Mammary microvascular endothelial cell (primary cell): ENCODE measurements at places on chromosomes 3 and 15. TPM values are rescaled to one million over a fixed set of nuclear protein-coding genes. Genes with fewer than 3 reads are reported as not detected.

Gene PLA2G4E
- total RNA-seq: not detected in 2 replicates

Gene GOLGA6L7
- total RNA-seq: not detected in 2 replicates

Gene SIDT1
- under 0.01 TPM in 1 of 2 replicates, not detected in the other for total RNA-seq

Gene TRIM59
- total RNA-seq: 27.2 and 28.0 TPM in 2 replicates
